ENCODE measurements at places on chromosomes 1 and 21. TPM values are rescaled to one million over a fixed set of nuclear protein-coding genes. Genes with fewer than 3 reads are reported as not detected.

DNA sequence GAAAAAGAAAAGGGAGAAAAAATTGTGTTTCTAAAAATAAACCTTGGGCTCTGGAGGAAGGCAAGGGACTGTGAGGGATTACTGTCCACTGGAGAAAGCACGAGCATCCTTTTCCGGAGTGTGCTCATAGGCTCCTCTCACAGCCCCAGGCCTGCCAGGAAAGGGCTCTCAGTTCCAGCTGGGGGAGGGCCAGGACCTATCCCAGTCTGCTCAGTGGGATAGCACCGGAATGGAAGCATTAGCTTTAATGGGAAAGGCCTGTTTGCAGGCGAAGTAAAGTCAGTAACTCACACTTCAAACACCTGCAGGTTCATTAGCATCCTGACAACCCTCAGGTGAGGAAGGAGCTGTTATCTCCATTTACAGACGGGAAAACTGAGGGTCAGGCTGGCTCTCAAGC lies 113.9 kb upstream of the USP24 start:
- no peaks in the 10 kb centered on the region for H3K27me3 ChIP-seq
- no peak overlapping the region for H3K27ac ChIP-seq
- H3K36me3 ChIP-seq: no peaks in the 10 kb centered on the region
- no peaks in the 10 kb centered on the region for H3K4me1 ChIP-seq
- DNase-seq: no peak

The LCE1B gene
- total RNA-seq: not detected

DNA sequence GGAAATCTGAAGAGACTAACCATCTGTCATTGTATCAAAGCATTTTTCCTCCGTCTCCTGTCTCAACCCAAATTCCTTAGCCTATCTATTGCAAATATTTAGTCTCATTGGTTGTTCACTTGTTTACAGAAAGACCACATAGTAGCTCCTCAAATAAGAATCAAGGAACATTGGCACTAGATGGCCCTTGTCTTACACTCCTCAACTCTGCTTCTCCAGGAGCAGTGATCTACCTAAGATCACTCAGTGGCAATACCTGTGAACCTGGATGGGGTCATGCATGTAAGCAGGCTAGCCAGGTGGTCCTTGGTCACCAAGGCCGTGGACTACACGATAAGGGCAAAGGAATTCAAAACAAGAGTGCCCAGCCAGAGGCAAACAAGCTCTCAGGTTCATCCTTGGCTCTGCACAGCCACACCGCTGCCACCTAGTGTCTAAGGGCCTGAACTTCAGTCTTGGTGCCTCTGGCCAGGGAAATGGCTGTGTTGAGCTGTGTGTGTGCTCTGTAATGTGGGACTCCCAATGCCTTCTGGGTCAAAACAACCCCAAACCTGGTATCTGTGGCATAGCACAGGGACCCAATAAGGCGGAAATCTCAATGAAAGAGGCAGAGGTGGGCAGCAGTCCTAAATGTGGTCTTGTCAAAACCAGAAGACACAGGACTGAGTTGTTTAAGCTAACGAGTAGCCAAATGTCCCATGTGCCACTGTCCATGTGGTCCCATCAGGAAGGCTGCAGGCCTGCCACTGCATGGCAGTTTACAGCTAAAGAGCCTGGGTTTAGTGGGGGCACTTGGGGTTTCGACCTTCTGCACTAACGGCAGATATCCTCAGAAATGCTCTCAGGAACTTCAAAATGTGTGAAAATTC lies 54.5 kb downstream of the GPR161 start:
- no peaks in the 10 kb centered on the region for H3K36me3 ChIP-seq
- peaks cover 41% of the 10 kb centered on the region for H3K4me1 ChIP-seq
- H3K4me3 ChIP-seq: no peak overlapping the region
- H3K27ac ChIP-seq: no peak overlapping the region
- no peaks in the 10 kb centered on the region for H3K27me3 ChIP-seq

The DDR2 gene
- total RNA-seq: 0.84 TPM

The SLC35F3 gene
- 6.4 TPM for total RNA-seq

DNA sequence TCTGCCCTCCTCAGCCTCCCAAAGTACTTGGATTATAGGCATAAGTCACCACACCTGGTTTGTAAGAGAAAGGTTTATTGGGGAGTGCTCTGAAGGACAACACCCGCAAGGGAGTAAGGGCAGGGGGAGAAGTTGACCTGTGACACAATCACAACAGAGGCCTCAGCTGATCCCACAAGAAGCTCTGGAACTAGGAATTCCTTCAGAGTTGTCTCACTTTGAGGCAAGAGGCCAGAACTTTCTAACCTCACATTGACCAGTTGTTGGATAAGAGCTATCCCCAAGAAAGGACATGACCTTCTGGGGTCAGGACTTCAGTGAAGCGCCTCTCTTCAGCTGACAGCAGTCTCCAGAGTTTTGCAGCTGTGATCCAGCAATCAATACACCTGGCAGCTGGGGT lies 27.4 kb upstream of the RC3H1 start:
- H3K27me3 ChIP-seq: no peaks in the 10 kb centered on the region
- no peak for DNase-seq
- no peak overlapping the region for H3K27ac ChIP-seq
- no peaks in the 10 kb centered on the region for H3K36me3 ChIP-seq
- no peaks in the 10 kb centered on the region for H3K4me1 ChIP-seq
- H3K4me3 ChIP-seq: no peak overlapping the region

The CHIA gene
- total RNA-seq: not detected

GRCh38 chr1:23922321-23922943 lies 9.3 kb upstream of the CNR2 start:
- no peaks in the 10 kb centered on the region for H3K27me3 ChIP-seq
- DNase-seq: no peak
- H3K36me3 ChIP-seq: no peaks in the 10 kb centered on the region
- no peak overlapping the region for H3K27ac ChIP-seq
- H3K4me3 ChIP-seq: no peak overlapping the region

- no peaks in the 10 kb centered on the region for H3K4me1 ChIP-seq
- H3K4me3 ChIP-seq: no peak overlapping the region
- no peaks in the 10 kb centered on the region for H3K36me3 ChIP-seq
These were observed 206.0 kb downstream of the LYPLAL1 start for GRCh38 chr1:219379691-219380090.

GRCh38 chr1:156904187-156904959 lies 10.9 kb downstream of the PEAR1 start:
- H3K27me3 ChIP-seq: no peaks in the 10 kb centered on the region
- no peak for DNase-seq
- no peak overlapping the region for H3K4me3 ChIP-seq
- no peaks in the 10 kb centered on the region for H3K36me3 ChIP-seq

DNA sequence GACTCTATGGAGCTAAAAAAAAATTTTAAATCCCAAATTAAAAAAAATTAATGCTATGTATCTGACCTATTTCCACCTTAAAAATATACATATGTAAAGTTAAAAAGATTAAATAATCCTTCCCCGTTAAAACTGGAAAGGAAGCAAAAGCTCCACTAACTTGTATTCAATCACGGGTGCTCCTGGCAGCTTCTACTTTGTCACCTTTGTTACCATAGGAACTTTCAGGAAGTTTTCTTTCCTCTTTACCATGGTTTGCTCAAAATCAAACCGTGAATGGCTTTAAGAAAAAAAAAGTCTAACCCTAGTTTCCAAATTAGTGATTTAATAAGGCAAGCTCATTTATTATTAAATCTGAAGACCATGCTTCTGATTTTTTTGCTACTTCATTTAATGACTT lies 3.5 kb downstream of the GPATCH2 start:
- H3K4me3 ChIP-seq: no peak overlapping the region
- H3K36me3 ChIP-seq: no peaks in the 10 kb centered on the region
- peaks cover 12% of the 10 kb centered on the region for H3K4me1 ChIP-seq
- H3K27ac ChIP-seq: no peak overlapping the region
- no peak for DNase-seq

The TEDDM1 gene
- not detected for total RNA-seq

- no peaks in the 10 kb centered on the region for H3K4me1 ChIP-seq
- no peaks in the 10 kb centered on the region for H3K27me3 ChIP-seq
- H3K27ac ChIP-seq: no peak overlapping the region
- H3K36me3 ChIP-seq: no peaks in the 10 kb centered on the region
These were observed 66.5 kb upstream of the LYST start for GRCh38 chr1:235933017-235933765.

Measured in HCT116 (cell line).